Stimulated activated CD4-positive, alpha-beta T cell treated with anti-CD3 and anti-CD28 coated beads, TNF-alpha, amount 100 ng/mL, for 1 hour (primary cell): ENCODE measurements at places on chromosomes 3 and 15.

- DNase-seq: no peak
These were observed 599.4 kb downstream of the UNC13C start for GRCh38 chr15:54577476-54578250.

DNA sequence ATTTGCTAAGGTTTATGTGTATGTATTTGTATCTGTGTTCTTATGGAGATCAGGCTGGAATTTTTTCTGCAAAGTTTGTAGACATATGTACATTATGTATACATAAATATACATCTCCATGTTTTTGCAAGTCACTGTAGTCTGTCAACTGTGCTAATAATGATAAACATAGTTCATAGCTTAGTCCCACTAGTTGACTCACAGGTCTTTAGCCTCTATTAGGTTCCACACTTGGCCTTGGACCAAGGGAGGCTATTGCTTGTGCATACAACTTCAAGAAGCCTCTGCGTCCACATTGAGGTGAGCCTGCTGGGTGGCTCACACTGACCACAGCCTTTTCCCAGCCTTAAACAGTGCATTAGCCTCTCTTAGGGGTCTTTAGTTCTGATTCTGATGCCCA is 243.8 kb upstream of the PEX5L start:
- DNase-seq: no peak

GRCh38 chr3:157021679-157022078 is 138.3 kb downstream of the CCNL1 start:
- DNase-seq: no peak

DNA sequence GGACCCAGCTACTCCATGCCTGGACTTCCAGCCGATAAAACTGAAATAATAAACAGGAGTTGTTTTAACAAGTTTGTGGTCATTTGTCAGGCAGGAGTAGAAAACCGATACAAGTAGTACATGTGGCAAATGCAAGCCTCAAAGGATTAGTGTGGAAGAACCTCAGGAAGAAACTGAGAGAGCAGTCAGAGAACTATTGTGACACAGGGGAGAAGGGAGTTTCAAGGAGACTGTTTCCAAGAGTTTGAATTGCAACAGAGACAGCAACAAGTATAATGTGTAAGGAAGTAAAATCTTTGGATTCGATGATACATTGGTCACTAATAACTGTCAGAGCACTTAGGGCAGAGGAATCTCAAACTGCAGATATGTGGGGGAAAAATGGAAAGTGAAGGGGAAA is 450.6 kb upstream of the ARHGEF26 start:
- no peak for DNase-seq

DNA sequence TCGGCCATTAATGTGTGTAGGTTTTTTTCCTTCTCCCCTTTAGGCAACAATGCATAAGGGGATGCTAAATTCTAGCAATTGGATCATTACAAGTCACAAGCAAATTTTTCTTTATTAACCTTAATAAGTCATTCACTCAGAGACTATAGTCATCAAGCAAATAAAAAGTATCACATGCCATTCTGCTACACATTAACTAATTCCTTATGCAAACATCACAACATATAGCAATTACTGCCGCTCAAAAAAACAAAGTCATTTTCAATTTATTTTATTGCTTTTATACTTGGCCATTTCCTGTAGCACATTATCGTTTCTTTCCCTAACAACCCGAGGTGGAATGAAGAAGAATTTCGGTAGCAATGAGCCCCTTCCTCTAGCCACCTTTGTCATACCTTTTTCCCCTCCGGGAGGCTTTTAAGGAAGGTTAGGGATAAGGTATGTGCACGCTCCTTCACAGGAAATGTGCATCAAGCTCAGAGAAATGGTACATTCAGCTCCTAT is 421.2 kb downstream of the TIGIT start:
- DNase-seq: no peak

DNA sequence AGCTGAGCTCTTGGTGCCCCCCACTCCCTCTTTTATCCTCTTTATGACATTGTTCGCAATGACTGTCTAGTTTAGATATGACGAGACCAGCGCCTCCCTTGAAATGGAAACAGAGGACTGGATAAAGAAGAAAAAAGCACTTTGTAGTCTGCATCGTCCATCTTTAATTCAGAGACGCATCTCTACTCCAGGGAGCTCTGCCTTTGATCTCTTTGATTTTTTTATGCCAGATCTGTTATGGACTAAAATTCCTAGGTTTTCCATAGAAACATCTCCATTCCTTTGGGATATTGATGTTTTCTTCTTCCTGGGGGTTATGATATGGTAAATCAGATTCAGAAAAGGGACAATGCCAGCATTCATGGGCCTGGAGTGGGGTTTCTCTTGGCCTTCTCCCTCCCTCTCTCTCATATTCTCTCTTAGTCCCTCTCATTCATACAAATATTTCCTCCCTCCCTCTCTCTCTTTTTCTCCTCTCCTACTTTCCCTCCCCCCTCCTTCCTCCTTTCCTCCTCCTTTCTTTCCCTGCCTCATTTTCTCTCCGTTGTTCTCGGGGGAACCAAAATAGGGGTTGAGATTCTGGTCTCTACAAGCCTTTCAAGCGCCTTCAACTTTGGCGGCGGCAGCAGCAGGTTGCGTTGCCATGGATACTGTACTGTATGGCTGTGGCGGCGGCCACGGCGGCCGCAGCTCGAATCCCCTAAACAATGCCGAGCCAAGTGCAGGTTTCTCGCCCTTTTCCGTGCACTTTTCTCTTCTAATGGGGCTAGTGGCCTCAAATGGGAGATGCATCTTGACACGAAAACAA is 45.5 kb downstream of the ZIC4 start:
- no peak for DNase-seq

- DNase-seq: no peak
These were observed 111.2 kb downstream of the EOMES start for GRCh38 chr3:27610800-27611525.

- no peak for DNase-seq
These were observed 8.5 kb upstream of the CCDC80 start for GRCh38 chr3:112649478-112649735.

DNA sequence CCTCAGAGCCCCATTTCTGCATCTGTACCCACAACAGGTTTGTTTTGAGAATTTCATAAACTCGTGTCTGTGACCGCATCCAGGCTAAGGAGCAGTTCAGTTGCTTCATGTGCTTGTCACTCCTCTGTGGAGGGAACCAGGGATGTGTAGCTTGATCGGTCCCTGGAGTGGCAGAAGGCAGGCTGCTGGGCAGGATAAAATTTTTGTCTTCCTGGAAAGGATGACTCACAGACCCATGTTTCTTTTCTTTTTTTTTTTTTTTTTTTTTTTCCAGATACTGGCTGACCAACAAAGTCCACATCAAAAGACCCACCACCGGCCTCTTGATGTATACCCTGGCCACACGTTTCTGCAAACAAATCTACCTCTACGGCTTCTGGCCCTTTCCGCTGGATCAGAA is 70.1 kb downstream of the ST8SIA2 start:
- no peak for DNase-seq

- no peak for DNase-seq
These were observed 21.6 kb downstream of the MESD start for GRCh38 chr15:80967991-80968510.
